ENCODE measurements at places on chromosomes 6 and 20. TPM values are rescaled to one million over a fixed set of nuclear protein-coding genes. Genes with fewer than 3 reads are reported as not detected.

The F13A1 gene
- 153 TPM for total RNA-seq

The DDX43 gene
- 1.5 TPM for total RNA-seq

The TPBG gene
- 12.6 TPM for total RNA-seq

DNA sequence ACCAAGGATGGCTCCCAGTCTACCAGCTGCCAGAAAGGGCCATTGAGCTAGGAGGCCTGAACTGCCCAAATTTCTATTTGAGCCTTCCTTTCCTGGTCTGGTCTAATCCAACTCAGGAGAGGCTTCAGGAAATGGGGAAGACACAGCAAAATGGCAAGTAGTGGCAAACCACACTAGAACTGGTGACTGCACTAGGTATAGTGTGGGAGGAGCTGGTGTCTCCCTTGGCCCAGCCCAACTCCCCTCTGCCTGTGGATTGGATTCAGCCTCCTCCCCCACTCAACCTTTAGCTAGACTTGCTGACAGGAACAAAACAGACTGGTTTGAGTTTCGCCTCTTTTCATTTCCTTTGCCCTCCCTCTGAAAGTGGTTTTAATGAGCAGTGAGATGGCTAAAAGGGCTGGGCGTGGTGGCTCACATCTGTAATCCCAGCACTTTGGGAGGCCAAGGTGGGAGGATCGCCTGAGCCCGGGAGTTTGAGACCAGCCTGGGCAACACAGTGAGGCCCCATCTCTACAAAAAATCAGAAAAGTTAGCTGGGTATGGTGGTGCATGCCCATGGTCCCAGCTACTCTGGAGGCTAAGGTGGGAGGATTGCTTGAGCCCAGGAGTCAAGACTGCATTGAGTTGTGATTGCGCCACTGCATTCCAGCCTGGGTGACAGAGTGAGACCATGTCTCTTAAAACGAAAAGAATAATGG, 17.5 kb downstream of the MRPS18A start:
- H3K4me3 ChIP-seq: no peak overlapping the region
- H3K36me3 ChIP-seq: no peaks in the 10 kb centered on the region
- peaks cover 38% of the 10 kb centered on the region for H3K4me1 ChIP-seq
- peak overlapping the region; percentile 23 for H3K27ac ChIP-seq
- no peak for DNase-seq
- no peaks in the 10 kb centered on the region for H3K27me3 ChIP-seq

The NR2E1 gene
- total RNA-seq: not detected

DNA sequence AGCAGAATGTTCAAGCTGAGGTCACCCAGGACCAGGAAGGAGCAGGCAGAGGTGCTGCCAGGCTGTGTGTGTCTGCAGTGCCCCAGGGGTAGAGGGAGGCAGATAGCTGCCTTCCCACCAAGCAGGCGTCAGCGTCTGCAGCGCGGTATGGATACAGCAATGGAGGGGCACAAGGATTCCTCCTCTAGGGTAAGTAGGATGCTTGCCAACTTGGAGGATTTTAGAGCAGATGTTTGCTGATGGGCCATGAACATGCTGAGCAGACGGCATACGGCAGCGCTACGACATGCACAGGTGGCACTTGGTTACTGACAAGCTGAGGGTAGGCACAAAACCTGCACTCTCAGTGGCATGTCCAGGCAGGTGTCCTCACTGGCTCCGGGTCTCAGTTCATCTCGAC, 48.1 kb downstream of the PSMG4 start:
- no peak overlapping the region for H3K27ac ChIP-seq
- H3K36me3 ChIP-seq: no peaks in the 10 kb centered on the region
- H3K4me3 ChIP-seq: no peak overlapping the region

DNA sequence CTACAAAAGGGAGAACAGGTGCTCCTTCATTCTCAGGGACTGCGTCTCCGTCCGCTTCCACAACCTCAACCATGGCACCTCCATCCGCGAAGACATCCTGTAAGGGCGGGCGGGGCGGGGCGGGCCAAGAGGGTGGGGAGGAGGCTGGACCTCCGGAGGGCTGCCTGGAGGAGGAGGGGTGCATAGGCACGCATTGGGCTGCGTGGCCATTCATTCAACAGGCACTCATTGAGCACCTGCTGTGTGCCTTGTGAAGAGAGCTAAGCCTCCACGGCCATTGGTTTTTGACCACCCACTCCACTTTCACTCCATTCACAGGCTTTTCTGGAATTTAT, 435 bp downstream of the ZSWIM3 start:
- DNase-seq: no peak
- peak overlapping the region; percentile 78 for H3K27ac ChIP-seq
- peaks cover 11% of the 10 kb centered on the region for H3K36me3 ChIP-seq
- H3K4me1 ChIP-seq: peaks cover 43% of the 10 kb centered on the region
- peak overlapping the region; percentile 93 for H3K4me3 ChIP-seq
- H3K27me3 ChIP-seq: no peaks in the 10 kb centered on the region

DNA sequence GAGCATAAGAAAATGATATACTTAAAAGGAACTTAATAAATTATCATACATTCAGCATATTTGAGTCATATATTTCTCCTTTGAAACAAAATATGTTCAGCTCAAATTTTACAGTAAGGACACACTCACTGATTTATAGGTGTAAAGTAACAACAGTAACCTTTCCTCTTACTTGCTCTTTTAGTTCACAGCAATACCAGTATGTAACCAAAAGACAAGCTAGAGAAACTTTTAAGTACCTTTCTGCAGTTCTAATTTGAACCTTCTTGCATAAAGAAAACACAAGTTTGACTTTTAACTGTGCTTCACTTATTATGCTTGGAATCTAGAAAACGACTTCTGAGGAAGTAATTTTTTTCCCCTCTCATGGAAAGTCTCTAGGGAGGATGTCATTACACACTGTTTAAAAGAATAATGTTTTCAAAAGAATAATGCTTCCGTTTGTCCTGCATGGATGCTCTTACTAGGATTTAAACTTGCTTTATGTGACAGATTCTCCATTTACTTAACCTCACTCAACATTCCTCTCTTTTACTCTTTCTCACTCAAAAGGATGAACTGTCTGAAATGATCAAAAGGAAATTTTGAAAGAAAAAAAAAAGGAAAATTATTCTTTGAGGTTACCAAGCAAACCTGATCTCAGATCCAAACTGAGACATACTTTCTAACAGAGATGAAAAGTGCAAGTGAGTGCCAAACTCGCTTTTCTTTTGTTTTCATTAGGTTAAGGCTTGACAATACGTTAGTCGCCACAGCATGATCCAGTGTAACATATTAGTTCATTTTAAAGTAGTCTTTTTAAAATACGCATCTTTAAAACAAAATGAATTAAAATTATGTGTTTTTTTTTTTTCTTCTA, 22.4 kb upstream of the CALHM6 start:
- no peaks in the 10 kb centered on the region for H3K27me3 ChIP-seq
- H3K4me1 ChIP-seq: peaks cover 5% of the 10 kb centered on the region

GRCh38 chr6:33809594-33809993, 5.8 kb upstream of the MLN start:
- no peak overlapping the region for H3K27ac ChIP-seq
- no peaks in the 10 kb centered on the region for H3K4me1 ChIP-seq
- H3K4me3 ChIP-seq: no peak overlapping the region
- no peaks in the 10 kb centered on the region for H3K36me3 ChIP-seq
- DNase-seq: peak; percentile 10

GRCh38 chr6:56664029-56664428, 21.3 kb upstream of the DST start:
- H3K36me3 ChIP-seq: no peaks in the 10 kb centered on the region
- DNase-seq: no peak
- H3K27me3 ChIP-seq: no peaks in the 10 kb centered on the region
- no peaks in the 10 kb centered on the region for H3K4me1 ChIP-seq
- H3K27ac ChIP-seq: no peak overlapping the region

The TMEM217 gene
- total RNA-seq: 5.3 TPM
